ENCODE measurements at places on chromosomes 13 and 19.
A peak's percentile ranks its signal among the peaks of the same experiment; 100 is the strongest.

DNA sequence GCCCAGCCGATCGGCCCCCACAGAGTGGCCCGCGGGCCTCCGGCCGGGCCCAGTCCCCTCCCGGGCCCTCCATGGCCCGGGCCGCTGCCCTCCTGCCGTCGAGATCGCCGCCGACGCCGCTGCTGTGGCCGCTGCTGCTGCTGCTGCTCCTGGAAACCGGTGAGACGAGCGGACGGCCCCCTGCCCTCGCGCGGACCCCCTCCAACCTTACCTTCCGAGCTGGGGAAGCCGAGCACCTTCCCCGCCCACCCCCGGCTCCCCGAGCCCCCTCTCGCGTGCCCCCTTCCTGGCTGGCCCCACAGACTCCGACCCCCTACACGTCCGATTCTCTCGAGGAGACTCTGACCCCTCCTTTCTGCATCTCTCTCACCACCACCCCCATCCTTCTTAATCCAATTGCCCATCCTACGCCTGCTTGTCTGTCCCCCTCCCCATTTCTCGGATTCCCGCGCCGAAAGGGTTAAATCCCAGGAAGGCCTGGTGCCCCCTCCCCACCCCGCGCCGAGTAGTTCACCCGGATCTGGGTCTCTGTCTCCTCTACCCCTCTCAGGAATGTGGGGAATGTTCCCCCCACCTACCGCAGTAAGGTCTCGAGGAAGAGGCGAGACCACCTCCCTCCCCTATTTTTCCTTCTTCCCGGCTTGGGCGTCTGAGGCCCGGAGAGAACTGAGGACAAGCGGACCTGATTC is 502 bp downstream of the NECTIN2 start:
- DNase-seq = peak; percentile 70

DNA sequence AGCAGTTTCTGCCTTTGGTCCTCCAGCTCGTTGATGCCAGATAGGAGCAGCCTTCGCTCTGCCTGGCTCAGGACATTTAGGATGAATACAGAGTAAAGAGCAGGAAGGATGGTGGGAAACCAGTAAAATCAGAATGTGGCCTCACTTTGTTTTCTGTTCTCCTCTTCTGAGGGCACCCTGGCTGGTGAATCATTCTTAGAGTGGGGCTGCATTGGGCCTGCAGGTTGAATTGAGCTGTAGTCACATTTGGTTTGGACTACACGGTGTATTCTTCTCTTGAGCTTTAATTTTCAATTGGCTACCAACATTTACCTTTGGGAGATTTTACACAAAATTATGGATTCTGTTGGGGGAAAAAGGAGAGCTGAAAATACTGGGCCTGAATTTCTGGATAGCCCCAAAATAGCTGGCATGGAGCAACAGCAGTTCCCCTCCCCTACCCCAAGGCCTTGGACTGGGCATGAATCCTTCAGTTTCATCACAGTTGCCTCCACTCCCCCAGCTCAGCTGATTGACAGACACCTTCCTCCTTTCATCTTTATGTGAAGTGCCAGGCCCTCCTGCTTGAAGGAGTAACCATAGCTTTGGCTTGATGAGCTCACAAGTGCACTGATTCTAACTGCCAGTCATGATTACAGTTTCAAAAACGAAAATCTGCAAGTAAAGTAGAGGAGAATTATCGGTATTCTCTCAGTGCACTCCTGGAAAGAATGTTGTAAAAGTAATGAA is 24.3 kb downstream of the ERCC5 start:
- no peak for DNase-seq

- DNase-seq = no peak
Measured at GRCh38 chr13:85486663-85487062, 312.6 kb downstream of the SLITRK6 start.

DNA sequence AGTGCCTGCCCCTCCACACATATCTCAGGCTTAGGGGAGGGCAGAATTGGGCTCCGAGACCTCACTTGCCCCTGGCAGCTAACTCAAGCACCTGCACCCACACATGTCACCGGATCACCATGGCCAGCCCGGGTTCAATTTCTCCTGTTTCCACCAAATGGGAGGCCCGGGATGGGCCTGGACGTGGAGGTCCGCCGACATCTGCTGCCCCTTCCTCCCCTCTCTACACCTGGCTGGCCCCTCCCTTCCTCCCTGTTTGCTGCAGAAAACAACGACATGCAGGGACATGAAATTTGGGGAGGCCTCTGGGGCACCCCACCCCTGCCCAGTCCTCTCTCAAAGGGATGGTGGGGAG is 1.3 kb downstream of the PRKD2 start:
- DNase-seq = no peak

DNA sequence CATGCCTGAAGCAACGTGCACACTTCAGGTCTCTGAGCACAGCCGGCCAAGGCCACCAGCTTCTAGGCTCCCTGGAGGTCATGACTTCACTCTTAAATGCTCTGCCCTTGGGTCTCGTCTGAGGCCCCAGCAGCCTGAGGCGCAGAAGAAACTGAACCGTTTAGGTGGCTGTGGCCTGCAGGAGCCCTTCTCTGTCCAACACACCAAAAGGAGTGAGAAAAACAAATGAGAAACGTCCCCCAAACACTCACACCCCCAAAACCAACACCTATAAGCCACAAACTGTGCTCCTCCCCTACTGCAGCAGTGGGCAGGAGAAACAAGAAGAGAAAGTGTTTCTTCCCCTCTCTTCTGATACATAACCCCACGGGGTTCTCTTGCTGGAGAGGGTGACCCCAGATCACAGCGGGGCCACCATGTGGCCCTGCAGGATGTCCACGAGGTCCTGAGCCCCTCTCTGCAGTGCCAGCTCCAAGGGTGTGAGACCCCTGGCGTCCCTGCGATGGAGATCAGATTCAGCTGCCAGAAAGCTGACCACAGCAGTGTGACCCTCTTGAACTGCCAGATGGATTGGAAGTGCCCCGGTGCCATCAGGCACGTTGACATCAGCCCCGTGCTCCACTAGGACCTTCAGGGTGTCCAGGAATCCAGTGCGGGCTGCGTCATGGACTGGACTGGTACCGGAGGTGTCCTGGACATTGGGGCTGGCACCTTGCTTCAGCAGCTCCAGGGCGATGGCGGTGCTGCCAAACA is 1.0 kb upstream of the KRI1 start:
- DNase-seq = no peak
